ENCODE measurements at places on chromosomes 7 and 10.
A peak's percentile ranks its signal among the peaks of the same experiment; 100 is the strongest.

DNA sequence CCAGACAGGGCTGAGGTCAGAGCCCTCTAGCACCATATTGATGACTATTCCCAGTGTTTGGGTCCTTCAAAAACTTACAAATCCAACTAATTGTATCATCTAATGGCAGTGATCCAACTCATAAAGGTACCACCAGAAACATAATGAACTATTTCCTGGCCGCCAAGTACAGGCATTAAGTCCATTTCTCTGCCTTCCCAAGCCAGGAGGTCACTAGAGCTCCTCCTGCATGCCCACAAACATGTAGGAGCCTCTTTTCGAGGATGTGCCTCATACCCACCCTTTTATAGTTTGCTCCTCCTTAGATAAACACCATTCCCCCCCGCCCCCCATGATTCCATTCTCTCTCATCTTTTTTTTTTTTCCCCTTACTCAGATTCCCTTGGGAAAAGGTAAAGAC lies 91.3 kb downstream of the CHN2 start:
- no peak for DNase-seq

DNA sequence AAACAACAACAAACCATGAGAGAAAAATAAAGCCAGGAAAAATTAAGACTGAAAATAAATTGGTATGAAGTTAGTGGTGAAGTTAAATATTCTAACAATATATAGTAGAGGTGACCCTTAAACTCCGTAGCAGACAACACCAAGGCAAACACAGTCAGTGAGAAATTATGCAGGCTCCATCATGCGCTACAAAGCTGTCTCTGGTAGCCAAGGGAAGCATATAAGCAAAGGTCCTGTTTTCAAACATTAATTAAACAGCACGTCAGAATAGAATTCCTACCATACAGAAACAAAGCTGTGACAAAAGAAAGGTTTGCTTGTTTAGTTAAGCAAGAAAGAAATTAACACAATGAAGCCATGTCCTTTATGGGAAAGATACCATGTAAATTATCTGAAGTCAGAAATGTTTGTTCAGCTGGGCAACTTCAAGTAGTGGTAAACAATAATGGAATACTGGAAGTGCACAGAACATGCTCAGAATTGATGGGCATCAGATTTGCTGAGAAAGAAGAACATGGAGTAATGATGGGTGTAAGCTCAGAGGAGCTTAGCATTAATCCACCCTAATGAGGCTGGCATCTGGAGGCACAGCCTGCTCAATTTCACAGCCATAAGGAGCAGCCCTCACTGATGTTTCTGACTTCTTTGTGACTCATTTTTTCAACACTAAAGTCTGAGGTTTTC lies 75.7 kb downstream of the IGF2BP3 start:
- no peak for DNase-seq

DNA sequence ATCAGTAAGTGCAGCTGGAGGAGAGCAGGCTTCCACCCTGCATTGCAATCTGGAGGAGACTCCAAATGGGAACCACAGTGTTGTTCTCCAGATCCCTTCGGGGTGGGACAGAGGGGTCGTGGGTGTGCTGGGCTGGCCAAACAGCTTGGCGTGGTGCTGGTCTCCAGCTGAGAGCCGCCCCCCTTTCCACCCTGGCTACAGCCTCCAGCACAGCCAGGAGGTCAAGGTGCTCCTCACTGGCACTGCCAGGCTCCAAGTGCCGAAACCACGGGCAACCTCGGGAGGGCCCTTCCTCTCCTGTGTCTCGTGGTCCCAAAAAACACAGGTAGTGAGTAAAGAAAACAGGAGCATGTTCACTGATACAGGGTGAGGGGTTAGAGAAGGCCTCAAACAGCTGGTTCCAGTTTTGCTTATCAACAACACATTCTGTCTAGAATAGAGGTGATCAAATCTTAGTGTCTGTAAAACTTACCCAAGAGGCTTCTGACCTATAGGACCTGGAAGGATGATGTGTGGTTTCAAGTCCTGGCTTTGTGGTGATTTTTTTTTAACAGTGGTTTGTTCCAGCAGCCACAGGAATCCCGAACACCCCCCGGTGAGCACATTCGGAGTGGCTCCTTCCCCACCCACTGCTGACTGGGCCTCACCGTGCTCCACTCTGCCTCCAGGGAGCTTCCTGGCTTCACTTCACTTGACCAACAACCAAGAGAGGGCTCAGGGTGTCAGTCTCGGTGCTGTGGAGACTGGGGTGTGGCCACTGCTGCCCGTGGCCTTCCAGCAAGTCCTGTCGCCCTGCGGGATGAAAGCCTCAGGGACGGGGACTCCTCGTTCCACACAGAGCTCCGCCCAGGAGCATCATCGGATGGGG lies 31.2 kb upstream of the EN2 start:
- peak; percentile 31 for DNase-seq

DNA sequence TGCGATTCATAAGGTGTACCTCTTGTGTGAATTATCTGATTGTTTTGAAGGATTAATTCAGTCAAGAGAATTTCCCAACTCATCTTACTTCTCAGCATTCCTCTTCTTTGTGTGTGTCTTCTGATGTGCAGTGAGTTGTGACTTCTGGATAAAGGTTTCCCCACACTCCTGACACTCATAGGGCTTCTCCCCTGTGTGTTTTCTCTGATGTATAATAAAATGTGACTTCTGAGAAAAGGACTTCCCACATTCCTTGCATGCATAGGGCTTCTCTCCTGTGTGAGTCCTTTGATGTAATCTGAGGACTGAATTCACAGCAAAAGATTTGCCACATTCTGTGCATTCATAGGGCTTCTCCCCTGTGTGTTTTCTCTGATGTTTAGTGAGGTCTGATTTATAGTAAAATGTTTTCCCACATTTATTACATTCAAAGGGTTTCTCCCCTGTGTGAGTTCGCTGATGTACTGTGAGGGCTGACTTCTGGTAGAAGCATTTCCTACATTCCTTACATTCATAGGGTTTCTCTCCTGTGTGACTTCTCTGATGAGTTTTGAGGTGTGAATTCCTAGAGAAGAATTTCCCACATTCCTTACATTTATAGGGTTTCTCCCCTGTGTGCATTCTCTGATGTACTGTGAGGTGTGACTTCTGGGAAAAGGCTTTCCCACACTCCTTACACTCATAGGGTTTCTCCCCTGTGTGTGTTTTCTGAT lies 24.2 kb downstream of the ZNF25 start:
- no peak for DNase-seq

GRCh38 chr10:132738454-132739224 lies 47.3 kb downstream of the NKX6-2 start:
- DNase-seq: no peak

GRCh38 chr10:123009105-123009820 lies 457 bp downstream of the ACADSB start:
- peak; percentile 51 for DNase-seq

DNA sequence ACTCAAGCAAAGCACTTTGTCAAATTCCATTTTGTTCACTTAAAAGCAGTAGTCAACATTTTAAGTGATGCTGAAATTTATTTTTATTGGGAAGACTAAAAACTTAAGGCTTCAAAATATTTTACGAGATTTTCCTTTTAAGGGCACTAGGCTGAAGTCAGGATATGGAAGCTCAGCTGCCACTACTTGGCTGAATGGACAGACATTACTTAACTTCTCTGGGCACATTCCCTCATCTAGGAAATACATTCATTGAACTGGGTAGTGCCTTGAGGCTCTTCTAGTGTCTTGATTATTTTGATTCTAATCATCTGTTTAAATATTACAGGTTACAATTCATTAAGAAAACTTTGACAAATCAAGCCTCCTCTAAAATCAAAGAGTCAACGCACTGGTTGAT lies 11.1 kb downstream of the MEOX2 start:
- no peak for DNase-seq

DNA sequence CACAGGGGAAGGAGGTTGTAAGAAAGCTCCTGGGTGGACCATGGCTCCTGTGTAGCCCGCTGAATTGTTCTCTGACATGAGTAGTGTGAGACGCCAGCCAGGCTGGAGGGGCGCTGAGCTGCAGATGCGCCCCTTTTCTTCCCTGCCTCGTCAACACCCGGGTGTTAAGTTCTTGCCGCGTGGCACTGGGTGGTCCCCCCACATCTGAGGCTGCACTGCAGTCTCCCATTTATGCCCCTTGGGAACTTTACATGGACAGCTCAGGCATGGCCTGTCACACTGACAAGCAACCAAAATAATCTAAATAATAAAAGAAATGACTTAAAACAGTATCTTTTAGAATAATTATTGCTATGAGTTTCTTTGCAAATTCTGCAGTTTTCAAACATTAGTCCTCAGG lies 34.6 kb upstream of the HSPA12A start:
- no peak for DNase-seq

- DNase-seq: no peak
Observed at GRCh38 chr7:152513861-152514770, 78.3 kb upstream of the KMT2C start.

- DNase-seq: no peak
Observed at GRCh38 chr7:129649128-129649690, 37.7 kb downstream of the NRF1 start.

Measured in lower lobe of right lung (tissue), 2 donors.